ENCODE measurements at places on chromosomes 16 and 17. TPM values are rescaled to one million over a fixed set of nuclear protein-coding genes. Genes with fewer than 3 reads are reported as not detected.

The SULT1A1 gene
- polyA plus RNA-seq, result 1.1 TPM

The GP1BA gene
- not detected for polyA plus RNA-seq

The MYL11 gene
- polyA plus RNA-seq, result 1.1 TPM

The ASPA gene
- polyA plus RNA-seq, result not detected

The RAPGEFL1 gene
- polyA plus RNA-seq, result 5.6 TPM

The C17orf50 gene
- not detected for polyA plus RNA-seq

The TBC1D3I gene
- 0.07 TPM for polyA plus RNA-seq

The ZNF778 gene
- 4.1 TPM for polyA plus RNA-seq

The TNFSF13 gene
- polyA plus RNA-seq, result 0.98 TPM

The CASKIN2 gene
- polyA plus RNA-seq, result 7.5 TPM

The BIRC5 gene
- polyA plus RNA-seq, result 16.6 TPM

The KRT13 gene
- 0.56 TPM for polyA plus RNA-seq

The SNN gene
- 13.0 TPM for polyA plus RNA-seq

DNA sequence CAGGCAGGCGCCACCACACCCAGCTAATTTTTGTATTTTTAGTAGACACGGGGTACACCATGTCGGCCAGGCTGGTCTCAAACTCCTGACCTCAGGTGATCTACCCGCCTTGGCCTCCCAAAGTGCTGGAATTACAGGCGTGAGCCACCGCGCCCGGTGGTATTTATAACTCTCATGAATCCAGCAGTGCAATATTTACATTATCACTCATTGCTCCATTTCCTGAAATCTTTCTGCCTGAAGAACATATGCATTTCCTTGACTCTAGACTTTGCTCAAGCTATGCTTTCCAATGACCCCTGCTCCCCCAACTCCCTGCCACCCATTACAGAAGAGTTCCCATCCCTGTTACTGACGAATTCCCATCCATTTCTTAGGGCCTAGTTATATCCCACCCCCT lies 19.7 kb upstream of the NDUFAB1 start:
- H3K27me3 ChIP-seq, result no peaks in the 10 kb centered on the region
- no peak for DNase-seq

DNA sequence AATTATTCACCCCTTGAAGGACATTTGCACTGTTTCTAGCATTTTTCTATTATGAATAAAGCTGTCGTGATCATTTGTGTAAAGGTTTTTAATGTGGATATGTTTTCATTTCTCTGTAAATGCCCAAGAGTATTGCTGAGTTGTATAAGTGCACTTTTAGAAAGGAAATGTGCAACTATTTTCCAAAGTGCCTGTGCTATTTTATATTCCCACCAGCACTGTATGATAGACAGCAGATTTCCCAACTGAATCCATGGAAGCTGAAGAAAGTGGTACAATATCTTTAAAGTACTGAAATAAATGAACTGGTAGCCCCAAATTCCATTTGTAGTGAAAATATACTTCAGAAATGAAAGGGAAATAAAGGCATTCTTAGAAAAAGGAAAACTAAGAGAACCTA lies 238.4 kb downstream of the BCAS3 start:
- no peaks in the 10 kb centered on the region for H3K4me1 ChIP-seq
- no peak for DNase-seq
- H3K4me3 ChIP-seq, result no peak overlapping the region
- no peak overlapping the region for H3K27ac ChIP-seq

DNA sequence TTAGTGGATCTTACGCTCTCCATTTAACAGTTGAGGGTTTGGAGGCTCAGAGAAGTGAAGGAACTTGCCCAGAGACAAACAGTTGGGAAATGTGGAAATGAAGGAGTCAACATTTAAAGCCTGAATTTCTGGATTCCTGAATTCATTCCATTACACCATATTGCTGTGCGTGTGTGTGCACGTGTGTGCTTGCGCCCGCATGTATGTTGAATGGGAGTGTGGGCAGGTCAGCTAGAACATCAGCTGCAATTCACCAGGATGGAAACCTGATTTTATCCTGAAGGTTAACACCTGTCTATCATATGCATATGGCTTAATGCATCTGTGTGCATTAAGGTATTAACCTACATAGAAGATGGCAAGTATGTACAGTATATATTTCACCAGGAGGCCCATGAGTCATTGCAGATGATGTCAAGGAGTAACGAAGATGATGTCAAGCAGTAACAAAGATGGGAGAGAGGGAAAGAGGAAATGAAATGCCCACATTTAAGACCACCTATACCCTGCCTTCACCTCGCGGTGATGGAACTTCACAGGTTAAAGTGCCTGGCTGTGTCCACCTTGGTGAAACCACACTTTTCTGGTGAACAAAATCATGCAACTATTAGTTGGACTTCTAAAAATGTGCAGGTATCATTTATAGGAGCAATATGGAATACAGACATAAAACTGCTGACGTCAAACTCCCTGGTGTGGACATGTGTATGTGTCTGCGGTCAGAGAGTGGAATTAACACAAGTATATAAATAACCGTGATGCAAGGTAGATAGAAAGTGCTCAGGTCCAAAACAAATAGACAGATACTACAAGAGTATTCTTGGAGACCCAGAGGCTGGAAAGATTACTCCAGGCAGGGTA lies 832 bp upstream of the ADAP2 start:
- peaks cover 13% of the 10 kb centered on the region for H3K27me3 ChIP-seq
- no peak overlapping the region for H3K27ac ChIP-seq
- DNase-seq, result peak; percentile 37
- no peak overlapping the region for H3K4me3 ChIP-seq

DNA sequence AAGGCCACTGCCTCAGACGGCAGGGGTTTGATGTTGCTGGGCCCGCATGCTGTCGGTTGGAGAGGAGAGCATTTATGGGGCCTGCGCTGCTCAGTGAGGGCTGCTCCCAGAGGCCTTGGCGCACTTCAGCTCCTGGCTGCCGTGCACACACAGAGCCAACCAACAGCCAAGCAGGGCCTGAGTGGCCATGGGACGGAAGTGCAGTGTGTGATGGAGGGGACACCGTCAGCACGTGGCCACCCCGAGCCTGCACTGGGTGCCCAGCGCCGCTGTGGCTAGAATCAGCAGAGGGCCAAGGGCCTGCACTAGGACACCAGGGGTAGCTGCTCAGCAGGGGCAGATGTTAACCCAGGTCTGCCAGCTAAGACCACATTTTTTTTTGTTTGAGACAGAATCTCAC lies 21.8 kb downstream of the KLHL36 start:
- DNase-seq, result no peak
- H3K36me3 ChIP-seq, result peaks cover 15% of the 10 kb centered on the region
- H3K4me3 ChIP-seq, result no peak overlapping the region
- H3K27me3 ChIP-seq, result no peaks in the 10 kb centered on the region
- no peaks in the 10 kb centered on the region for H3K4me1 ChIP-seq
- no peak overlapping the region for H3K27ac ChIP-seq

DNA sequence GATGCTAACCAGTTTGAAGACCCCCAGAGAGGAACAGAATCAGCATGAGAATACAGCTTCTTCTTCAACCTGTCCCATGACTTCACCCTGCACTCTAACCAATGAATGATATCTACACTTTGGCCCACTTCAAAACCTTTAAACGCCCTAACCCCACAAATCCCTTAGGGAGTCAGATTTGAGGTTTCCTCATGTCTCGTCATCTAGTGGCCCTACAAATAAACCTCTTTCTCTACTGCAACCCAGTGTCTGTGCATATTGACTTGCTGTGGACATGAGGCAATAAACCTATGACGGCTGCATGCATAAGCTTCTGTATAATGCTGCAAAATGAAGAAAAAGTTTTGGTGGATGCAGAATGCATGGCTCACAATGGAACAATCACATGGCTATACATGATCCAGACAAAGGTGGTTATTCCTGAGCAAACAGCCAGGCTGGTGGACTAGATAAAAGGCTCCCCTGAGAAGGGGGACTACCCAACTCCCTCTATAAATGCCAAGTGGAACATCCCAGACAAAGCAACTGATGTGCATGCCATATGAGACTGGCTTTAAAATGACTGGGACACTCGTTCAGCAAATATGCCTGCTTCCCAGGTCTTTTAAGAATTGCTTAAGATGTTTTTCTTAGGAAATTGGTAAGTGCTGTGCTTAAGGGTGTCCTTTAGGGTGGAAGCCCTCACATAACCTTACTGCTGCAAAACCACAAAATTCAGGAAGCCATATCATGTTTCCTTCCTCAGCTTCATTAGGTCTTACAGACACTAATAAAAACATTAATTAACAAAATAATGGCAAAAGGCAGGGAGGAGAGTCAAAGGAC lies 12.2 kb downstream of the N4BP1 start:
- no peaks in the 10 kb centered on the region for H3K27me3 ChIP-seq
- H3K36me3 ChIP-seq, result no peaks in the 10 kb centered on the region
- 0 out of 2 replicates have a peak, but pooled peaks cover 5% of the 10 kb centered on the region for H3K4me1 ChIP-seq

GRCh38 chr16:80198311-80199299 lies 342.2 kb upstream of the DYNLRB2 start:
- peaks cover 6% of the 10 kb centered on the region for H3K4me1 ChIP-seq
- no peaks in the 10 kb centered on the region for H3K27me3 ChIP-seq
- DNase-seq, result peak; percentile 25
- no peaks in the 10 kb centered on the region for H3K36me3 ChIP-seq

DNA sequence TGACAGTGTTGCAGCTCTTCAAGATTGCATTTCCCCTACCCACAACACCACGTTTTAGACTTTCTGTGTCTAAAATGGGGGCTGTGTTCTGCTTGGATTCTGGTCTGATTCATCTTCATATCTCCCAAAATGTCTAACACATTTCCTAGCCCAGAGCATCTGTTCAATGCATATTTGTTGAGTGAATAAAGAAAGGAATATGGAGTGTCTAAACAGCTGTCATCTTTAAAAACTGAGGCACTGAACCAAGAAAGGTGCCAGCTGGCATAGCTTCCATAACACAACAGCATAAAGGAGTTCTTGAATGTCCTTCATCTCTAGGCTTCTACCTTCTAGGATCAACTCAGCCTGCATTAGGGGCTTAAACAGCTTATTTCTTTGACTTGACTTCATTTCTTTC lies 67.4 kb downstream of the CDH11 start:
- no peak overlapping the region for H3K27ac ChIP-seq
- H3K4me3 ChIP-seq, result no peak overlapping the region
- DNase-seq, result peak; percentile 31
- peaks cover 31% of the 10 kb centered on the region for H3K36me3 ChIP-seq
- H3K4me1 ChIP-seq, result peaks cover 13% of the 10 kb centered on the region

DNA sequence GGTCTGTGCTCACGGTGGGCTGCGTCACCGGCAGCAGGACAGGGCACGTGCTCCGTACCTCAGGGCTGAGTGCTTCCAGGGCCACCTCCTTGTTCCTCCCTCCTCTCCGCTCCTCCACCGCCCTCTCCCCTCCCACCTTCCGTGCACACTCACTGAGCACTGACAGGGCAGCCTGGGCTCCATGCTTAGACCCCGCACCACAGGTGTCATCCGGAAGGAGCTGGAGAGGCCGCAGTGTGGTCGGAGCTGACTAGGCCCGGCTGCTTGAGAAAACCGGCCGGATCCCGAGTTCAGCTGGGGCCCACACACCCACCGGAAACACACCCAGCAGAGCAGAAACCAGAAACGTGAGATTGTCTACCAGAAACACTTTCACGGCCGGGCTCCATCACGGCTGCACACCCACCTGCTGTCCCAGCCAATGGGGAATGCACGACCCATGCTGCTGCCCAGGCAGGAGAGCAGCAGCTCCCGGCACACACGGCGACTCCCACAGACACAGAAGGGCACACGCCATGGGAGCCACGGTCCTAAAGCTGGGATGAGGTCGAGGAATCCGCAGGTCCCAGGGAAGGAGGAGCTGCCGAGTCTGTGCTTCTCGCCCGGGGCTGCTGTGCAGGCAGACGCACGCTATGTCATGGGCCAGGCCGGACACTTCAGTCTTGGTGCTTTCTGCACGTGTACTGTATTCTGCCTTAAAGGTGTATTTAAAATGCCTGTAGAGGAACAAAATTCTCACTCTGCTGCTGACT lies 55.0 kb upstream of the ZNF469 start:
- no peaks in the 10 kb centered on the region for H3K27me3 ChIP-seq
- peaks cover 14% of the 10 kb centered on the region for H3K4me1 ChIP-seq
- H3K4me3 ChIP-seq, result no peak overlapping the region
- no peak overlapping the region for H3K27ac ChIP-seq

DNA sequence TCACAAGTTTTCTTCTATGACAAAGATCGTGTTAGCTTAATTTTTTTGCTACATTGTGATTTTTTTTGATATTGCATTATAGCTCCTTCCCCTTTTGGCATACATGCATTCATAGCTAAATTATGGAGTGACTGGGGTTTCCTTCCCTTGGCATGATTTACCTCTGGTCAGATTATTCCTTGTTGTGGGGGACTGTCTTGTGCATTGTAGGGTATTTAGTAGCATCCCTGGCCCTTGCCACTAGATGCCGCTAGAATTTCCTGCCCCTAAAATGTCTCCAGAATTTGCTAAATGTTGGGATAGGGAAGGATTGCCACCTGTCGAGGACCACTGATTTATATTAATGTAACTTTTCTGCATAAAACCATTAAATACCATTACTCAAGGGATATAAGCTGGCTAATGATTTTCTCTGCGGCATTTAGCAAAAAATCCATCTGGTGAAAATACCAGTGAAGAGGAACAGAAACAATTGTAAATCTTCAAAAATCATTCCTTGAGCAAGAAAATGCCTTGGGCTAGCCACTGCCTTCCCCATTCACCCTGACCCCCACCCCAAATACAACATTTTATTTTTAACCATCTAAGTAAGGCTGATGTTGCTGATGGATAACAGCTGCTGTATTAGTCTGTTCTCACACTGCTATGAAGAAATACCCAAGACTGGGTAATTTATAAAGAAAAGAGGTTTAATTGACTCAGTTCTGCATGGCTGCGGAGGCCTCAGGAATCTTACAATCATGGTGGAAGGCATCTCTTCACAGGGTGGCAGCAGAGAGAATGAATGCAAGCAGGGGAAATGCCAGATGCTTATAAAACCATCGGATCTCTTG lies 195.2 kb downstream of the MAP2K6 start:
- H3K4me3 ChIP-seq, result no peak overlapping the region
- H3K27ac ChIP-seq, result peak overlapping the region; percentile 97
- DNase-seq, result peak; percentile 55
- no peaks in the 10 kb centered on the region for H3K27me3 ChIP-seq

DNA sequence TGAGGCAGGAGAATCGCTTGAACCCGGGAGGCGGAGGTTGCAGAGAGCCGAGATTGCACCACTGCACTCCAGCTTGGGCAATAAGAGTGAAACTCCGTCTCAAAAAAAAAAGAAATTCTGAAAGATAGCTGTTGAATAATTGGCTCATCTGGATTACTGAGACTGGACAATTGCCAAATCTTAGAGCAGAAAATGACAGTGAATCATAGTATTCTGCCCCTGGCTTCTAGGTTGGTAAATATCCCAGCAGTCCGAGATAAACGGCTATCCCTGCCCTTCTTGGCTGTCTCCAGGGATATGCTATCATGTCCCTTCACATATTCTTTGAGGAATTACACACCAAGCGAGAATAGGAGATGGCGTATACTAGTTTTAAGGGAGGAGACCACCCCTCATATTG lies 35.5 kb upstream of the METTL16 start:
- H3K36me3 ChIP-seq, result no peaks in the 10 kb centered on the region
- H3K4me3 ChIP-seq, result no peak overlapping the region
